ENCODE measurements at places on chromosomes 7 and 10.

- DNase-seq = no peak
Observed at GRCh38 chr7:42790196-42790595, 121.7 kb downstream of the C7orf25 start.

DNA sequence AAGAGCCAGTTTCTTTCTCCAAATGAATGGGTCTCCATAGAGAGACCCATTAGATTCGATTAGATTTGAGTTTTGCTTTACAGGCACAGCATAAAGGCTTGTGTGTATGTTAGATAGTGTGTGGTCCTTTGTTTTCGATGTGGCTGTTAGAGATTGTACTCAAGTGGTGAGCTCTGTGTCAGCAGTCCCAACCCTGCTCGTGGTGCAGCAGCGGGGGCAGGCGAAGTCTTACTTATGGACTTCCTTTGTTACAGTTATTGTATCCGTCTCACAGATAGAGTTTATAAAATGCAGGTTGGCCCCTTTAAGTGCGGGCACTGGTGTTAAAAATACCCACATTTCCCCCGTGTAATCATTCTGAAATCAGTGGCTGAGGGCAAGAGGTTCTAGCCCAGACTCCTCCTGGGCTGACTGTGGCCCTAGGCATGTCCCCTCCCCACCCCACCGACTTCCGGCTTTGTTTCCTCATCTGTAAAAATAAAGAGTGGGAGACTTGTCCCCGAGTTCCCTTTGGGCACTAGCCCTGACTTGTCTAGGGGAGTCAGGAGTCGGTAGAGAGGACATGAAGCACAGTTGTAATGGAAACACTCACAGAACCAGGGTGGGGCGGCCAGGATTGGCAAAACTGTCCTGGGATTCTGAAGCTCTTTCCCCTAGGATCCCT lies 28.6 kb downstream of the MTURN start:
- DNase-seq = peak; percentile 35

- DNase-seq = peak; percentile 35
Observed at GRCh38 chr10:88082806-88083596, 219.6 kb downstream of the PTEN start.

DNA sequence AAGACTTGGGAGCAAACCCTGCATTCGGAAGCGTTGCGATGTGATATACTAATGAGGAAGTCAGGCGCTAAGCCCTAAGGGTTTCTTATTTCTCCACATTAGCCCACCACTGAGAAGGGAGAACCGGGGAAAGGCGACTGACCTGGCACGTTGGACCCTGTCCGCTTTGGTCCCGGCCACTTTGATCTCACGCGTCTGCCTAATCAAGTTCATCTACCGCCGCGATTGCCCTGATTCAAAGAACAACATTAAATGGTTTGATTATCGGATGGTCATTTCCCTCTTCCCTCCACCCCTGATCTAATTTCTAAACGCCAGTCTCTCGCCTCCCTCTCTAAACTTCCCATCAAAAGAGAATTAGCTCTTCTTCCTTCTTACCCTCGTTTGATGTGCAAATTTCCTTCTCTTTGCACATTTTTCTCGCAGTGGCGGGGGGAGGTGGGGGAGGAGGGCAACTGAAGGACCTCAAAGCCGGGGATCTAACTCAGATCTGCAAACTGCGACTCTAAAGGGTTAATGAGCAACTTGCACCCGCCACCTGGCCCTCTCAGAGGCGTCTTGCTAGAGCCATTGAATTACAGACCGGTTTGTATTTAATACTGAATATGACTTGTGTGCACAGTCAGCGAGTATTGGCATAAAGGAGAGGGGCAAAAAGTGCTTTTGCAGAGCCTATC lies 687 bp upstream of the DKK1 start:
- no peak for DNase-seq

DNA sequence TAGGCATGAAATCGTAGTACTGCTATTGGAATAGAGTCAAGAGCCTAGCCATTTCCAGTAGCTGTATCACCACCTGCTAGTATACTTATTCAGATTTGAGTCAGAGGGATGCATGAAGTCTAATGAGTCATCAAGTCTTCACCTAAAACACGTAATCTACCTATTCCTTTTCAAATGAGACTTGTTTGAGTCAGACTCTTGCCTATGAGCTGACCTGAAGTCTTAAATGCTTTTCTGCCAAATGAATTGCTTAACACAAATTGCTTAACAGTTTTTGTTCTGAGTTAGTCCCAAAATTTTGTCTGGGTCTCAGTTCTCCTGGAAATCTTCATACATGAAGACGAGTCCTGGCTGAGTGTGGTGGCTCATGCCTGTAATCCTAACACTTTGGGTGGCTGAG lies 165.2 kb downstream of the GNAT3 start:
- no peak for DNase-seq

GRCh38 chr7:12485845-12486244 lies 82.2 kb upstream of the VWDE start:
- DNase-seq = no peak

DNA sequence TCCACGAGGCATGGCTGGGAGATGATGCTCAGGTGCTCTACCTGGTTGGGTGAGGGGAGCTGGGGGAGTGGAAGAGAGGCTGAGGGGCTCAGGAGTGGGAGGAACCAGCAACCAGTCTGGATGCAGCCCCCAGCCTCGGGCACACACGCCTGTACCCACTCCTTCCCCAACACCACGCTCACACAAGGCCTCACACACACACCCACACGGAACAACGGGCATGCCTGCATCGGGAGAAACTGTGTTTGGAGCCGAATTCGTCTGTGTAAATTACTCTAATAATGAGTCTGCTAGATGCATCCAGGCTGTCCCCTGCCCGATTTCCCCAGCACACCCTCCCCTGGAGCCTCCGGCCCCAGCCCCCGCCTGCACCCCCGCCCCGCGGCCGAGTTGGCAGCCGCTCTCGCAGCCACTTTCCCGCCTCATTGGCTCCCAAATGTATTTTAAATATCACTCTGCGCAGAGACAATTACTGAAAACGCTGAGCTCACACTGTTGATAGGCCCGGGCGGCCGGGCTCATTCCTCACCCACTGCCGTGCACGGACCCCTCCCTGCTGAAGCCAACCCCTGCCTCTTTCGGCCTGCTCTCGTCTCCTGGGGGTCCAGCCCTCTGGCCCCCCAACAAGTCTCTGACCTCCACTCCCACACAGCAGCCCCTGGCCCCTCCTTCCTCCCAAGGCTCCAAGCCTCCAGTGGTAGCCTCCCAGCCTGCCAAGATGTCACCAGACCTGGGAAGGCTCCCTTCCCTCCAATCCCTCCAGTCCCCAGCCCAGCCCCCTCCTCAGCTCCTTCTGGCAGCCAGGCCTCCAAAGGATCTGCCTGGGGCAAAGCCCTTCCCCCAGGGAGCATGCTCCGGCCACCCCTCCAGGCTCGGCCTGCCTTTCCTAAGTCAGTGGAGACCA lies 11.1 kb downstream of the H2BK1 start:
- DNase-seq = no peak

DNA sequence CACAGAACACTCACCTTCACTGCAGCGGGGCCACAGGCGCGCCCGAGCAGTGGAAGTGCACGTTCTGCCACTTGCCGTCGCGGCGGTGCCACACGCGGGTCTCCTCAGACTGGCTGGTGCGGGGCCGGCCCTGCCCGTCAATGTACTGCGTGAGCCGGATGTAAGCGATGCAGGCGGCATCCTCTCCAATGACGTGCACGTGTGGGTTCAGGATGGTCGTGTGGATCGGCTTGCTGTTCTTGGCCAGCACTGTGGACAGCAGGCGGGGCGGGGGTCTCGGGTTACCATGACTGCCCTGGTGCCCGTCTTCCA lies 19.2 kb downstream of the YKT6 start:
- DNase-seq = no peak

DNA sequence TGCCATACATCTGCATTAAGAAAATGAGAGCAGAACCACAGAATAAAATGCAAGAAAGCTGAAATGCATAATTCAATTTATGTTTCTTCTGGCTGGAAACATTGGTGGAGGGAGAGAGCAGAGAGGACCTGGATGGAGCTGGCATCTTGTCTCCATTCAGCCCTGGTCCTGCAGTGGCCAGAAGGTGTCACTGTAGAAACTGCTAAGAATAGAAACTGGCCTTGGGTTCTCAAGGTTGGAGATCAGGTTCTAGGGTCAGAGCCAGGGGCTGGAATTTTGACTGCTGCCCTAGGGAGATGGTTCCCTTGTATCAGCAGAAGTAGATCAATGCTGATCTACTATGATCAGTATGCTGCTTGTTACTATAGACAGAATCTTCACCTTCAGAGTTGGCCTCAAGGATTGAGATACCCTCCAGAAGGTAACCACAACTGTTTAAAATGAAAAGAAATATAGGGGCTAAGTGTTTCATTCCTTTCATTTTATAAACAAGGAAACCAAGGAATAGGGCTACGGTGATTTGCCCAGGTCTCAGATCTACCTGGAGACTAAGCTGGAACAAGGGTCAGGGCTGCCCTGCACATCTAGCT lies 13.1 kb downstream of the TAS2R41 start:
- no peak for DNase-seq

Data from GM10248 (cell line).